Stimulated activated CD4-positive, alpha-beta T cell treated with anti-CD3 and anti-CD28 coated beads, TNF-alpha, amount 100 ng/mL, for 48 hours (primary cell): ENCODE measurements at places on chromosomes 7 and 10.

- no peak for DNase-seq
Observed at GRCh38 chr10:1159131-1160061, 103.2 kb downstream of the WDR37 start.

DNA sequence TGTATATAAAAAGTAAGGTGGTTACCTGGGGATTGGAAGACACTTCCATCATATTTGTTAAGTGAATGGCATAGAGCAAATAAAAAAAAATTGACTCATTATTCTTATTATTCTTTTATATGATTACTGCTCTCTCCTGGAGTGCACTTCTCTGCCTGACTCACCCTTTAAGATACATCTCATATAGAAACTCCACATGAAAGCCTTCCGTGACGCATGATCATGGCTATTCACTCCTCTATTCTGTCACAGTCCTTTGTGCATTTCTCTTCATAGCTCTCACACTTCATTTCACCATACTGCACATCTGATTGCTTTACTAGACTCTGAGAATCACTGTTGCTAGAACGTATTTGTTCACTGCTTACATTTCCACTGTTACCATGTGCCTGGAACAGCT is 597.3 kb downstream of the CNTNAP2 start:
- no peak for DNase-seq

DNA sequence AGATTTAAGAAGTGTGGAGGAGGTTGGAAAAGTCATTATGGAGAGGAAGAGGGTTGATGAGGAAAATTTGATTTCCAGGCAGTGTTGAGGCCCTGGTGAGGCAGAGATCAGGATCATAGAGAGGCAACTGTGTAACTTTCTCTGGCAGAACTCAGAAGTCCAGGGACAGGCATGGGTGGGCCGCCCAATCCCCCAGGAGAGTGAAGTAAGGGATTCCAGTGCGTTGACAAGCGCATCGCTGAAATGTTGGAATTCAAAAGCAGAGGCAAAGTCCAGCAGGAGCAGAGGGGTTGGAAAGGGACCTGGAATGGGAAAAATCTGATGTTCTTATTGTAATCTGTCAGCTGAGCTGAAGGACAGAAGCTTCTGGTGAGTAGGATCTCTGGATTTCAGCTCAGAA is 207.3 kb downstream of the FAM107B start:
- DNase-seq = no peak

DNA sequence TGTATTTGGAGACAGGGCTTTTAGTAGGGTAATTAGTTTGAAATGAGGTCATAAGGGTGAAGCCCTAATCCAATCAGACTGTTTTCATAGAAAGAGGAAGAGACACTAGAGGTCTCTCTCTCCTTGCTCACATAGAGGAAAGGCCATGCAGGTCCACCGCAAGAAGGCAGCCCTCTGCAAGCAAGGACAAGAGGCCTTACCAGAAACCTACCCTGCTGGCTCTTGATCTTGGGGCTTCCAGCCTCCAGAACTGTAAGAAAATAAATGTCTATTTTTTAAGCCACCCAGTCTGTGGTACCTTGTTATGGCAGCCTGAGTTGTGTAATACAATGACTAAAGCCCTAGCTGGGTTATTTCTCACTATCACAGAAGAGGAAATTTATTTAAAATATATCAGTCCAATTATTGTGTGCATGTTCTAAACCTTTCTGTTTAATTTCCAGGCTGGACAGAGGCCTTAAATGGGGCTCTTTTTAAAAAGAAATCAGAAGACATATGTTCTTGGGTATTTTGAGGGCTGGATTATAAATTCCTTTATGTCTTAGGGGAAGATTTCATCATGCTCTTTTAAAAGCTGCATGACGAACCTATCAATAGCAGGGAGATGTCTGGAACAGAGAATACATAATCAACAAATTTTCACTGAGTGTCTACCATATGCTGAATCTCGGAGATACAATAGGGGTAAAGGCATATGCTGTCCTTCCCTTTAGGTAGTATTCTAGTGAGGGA is 12.9 kb upstream of the TMEM26 start:
- no peak for DNase-seq

DNA sequence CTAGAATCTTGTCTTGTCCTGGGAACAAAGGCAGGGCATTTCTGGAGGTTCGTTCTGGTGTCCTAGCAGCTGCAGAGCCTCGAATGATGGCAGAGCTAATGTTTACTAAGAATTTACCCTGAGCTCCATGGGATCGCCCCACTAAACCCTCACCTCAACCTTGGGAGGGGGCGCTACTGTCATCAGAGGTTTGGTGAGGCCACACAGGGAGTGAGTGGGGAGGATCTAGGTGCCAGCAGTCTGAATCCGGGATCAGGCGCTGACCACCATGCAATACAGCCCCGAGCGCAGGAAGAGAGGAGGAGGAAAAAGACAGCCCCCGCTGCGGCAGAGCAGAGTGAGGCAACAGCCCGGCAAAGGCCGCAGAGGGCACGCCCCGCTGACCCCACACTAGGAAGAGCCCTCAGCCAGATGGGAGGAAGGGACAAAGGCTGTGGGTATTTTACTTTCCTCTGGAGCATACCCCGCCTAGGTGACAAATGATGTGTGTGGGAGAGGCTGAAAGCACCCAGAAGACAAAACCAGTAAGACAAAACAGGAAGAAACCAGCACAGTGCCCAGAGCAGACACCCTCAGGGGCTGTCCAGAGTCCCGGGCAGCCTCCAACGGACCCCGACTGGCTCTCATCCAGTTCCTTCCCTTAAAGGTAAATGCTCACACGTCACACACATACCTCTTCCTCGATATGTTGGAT is 103.5 kb downstream of the FAM53B start:
- no peak for DNase-seq

DNA sequence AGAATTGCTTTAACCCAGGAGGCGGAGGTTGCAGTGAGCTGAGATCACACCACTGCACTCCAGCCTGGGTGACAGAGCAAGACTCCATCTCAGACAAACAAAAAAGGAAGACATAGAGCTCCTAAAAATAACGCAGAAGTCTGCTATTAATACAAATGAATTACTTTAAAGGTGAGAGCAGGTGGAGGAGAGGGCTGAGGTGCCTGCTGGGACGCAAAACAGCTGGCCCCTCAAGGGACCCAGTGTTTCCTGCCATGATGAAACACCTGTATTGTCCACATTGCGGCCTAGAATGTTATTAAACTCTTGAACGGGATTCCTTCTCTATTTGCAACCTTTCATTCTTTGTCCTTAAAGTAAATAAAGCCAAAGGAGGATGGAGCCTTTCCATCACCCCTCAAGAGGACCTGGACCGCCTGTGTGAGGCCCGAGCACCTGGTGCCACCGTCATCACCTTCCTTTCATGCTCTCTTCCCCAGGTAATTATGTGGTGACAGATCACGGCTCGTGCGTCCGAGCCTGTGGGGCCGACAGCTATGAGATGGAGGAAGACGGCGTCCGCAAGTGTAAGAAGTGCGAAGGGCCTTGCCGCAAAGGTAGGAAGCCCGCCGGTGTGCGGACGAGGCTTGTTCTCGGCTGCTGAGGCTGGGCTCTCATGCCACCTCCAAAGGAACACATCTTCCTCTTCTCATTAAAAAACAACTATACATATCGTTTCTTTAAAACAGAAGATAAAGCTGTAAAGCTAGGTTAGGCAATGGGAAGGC is 136.7 kb downstream of the EGFR start:
- DNase-seq = no peak

DNA sequence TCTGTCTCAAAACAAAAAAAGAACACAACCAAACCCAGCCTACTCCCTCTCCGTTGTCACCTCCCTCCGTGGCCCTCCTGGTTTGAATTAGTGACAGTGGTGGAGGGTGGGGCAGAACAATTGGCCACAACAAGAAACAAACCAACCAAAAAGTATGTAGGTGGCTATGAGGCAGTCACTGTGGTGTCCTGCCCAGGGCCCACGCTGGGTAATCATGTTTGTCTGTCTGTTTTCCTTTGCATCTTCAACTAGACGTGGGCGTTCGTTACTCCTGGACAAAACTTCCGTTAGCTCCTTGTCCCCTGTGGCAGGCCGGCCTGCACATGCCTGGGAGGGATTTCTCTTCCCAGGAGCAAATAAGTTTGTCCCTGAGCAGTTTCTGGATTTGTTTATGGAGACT is 78.4 kb downstream of the XRCC2 start:
- no peak for DNase-seq

GRCh38 chr10:16777473-16778370 is 39.5 kb downstream of the RSU1 start:
- DNase-seq = no peak

DNA sequence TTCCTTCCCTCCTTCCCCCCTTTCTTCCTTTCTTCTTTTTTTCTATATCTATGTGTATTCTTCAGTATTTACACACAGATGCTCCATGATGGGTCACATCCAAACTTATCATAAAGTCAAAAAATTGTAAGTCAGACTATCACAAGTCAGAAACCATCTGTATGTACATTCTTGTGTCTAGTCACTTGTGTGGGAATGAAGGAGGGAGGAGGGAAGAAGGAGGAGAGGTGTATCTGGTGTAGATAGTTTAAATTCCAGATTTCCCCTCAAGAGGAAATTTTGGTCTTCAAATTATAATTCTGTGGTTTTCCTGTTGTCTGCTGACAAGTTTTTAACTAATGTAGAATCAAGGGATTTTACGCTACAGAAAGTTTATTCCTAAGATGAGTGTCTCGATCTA is 287.2 kb downstream of the ETV1 start:
- no peak for DNase-seq

- DNase-seq = no peak
Observed at GRCh38 chr7:17719998-17720397, 220.3 kb downstream of the SNX13 start.

GRCh38 chr10:7300384-7300971 is 110.4 kb downstream of the SFMBT2 start:
- no peak for DNase-seq

GRCh38 chr7:2118630-2119190 is 114.0 kb downstream of the MAD1L1 start:
- DNase-seq = no peak

- DNase-seq = no peak
Observed at GRCh38 chr7:112898432-112899290, 108.5 kb upstream of the TMEM168 start.

DNA sequence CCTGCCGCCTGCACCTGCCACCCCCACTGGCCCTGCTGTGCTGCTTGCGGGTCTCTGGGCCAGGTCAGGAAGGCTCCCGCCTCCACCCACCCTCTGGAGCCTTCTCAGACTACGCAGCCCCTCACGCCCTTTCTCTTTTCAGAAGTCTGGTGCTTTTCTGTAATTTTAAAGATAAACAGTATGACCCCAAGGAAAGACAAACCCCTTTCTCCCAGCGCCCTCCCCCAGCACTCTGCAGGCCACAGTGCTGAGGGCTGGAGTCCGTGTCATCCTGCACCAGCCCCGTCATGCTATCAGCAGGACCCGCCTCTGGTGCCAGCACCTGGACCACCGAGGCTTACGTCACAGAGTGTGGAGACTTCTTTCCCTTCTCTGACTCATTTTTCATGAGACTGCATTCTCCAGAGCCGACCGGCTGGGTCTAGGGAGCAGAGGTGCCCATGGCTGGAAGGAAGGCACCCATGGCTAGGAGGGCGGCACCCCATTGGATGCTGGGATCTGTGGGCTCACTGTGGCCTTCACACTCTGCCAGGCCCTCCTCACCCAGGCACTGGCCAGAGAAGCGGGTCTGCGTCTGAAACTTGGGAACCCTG is 53.4 kb downstream of the CFAP46 start:
- DNase-seq = no peak

- DNase-seq = no peak
Observed at GRCh38 chr10:80204677-80205476, 460 bp downstream of the ANXA11 start.

- no peak for DNase-seq
Observed at GRCh38 chr7:21454182-21454581, 26.3 kb downstream of the SP4 start.

GRCh38 chr7:29471444-29472138 is 92.0 kb upstream of the PRR15 start:
- DNase-seq = no peak

- no peak for DNase-seq
Observed at GRCh38 chr7:147990942-147991341, 599.6 kb upstream of the C7orf33 start.

- no peak for DNase-seq
Observed at GRCh38 chr10:91603931-91604331, 28.9 kb downstream of the PPP1R3C start.

DNA sequence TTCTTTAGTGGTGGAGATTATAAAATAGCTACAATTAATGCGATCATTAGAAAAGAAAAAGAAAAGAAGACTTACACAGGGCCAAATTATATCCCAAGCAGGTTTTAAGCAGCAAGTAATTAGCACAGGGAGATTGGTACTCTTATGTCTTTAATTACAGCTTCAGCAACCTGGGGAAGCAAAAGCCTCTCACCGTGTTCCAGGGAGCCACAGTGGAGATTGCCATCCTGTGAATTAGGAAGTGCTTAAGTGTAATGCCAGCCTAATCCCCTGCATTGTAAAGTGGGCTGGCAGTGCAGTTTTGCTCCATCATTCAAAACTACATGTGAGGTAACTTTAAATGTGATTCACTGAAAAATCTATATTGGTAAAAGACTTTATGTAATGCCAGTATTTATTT is 533.5 kb upstream of the COBL start:
- DNase-seq = no peak

DNA sequence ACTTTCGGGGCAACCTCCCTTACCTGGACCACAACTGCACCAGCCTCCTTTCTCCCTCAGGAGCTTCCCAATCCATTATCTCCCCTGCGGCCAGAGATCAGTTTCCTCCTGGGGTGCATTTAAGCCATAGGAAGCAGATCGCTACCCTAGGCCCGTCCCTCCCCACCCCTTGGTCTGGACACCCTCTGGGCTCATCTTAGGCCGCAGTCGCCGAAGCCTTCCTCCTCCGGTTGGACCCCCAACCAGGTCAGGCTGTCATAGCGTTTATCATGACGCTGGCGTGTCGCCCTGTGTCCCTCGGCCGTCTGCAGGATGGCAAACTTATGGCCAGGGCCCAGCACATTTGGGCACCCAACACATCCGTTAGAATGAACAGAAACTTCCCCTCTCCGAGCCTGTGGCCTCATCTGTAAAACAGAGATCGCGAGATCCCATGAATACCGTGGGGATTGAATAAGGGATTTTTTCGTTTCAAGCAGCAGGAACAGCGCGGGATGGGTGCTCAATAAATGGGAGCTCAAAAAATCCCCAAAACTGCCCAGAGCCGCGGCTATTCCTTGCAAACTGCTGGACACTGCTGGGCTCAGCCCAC is 669 bp upstream of the AP5Z1 start:
- no peak for DNase-seq

GRCh38 chr10:6699336-6699735 is 119.3 kb upstream of the PRKCQ start:
- no peak for DNase-seq

- DNase-seq = no peak
Observed at GRCh38 chr10:28754930-28755718, 77.8 kb downstream of the BAMBI start.

DNA sequence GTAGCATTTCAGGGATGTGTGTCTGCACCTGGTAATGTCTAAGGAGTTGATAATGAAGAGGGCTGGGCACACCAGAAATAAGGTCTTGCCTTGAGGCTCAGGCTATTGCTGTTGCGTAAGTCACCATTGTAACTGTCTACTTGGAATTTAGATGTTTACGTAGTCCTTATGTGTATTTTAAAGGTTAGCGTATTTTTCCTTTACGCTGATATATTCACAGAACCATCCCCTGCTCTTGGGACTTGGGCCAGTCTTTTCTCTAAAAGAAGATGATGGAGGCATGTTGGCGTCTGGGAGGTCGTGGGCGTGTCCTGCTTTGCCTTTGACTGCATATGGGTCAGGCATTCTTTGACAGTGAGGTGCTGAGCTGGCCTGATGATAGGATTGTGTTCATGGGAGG is 14.7 kb downstream of the WDR37 start:
- no peak for DNase-seq

- peak; percentile 67 for DNase-seq
Observed at GRCh38 chr7:137898839-137899721, 52.3 kb upstream of the DGKI start.

- DNase-seq = no peak
Observed at GRCh38 chr10:74934100-74934812, 107.9 kb downstream of the KAT6B start.
